ENCODE measurements at places on chromosomes 6 and 20.

DNA sequence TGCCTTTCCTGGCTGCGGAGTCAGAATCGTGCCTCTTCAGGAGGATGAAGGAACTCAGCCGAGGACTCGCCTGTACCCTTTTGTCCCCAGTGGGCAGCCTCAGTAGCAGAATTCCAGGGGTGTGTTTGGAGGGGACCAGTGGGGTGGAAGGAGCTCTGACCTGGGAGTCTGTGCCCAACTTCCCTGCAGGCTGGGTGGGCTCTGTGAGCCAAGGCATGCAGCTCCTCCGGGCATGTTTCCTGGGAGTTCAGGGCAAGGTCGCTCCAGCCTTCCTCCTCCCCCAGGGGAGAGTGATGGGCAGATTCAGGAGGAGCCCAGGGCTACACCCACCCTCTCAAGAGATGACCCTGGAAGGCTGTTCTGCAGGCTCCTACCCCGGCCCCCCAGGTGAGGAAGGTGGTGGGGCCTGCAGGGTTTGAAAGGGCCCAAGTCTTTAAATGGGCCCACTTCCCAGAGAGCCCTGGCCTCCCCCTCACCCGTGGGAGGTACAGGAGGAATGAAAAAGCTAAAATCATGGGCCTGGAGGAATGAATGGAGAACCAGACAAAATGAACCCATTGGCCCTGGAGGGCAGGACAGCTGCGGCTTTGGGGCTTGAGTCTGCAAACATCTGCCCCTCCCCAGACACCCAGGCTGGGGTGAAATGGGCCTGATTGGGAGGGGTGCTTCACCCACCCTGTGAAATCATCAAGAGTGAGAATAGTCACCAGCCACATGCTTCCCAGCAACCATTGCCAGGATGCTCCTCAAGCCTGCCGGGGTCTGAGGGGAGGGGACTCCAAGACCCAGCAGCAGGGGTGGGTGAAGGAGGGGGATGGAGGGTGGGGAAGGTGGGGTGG lies 77.6 kb upstream of the PMEPA1 start:
- DNase-seq: no peak

DNA sequence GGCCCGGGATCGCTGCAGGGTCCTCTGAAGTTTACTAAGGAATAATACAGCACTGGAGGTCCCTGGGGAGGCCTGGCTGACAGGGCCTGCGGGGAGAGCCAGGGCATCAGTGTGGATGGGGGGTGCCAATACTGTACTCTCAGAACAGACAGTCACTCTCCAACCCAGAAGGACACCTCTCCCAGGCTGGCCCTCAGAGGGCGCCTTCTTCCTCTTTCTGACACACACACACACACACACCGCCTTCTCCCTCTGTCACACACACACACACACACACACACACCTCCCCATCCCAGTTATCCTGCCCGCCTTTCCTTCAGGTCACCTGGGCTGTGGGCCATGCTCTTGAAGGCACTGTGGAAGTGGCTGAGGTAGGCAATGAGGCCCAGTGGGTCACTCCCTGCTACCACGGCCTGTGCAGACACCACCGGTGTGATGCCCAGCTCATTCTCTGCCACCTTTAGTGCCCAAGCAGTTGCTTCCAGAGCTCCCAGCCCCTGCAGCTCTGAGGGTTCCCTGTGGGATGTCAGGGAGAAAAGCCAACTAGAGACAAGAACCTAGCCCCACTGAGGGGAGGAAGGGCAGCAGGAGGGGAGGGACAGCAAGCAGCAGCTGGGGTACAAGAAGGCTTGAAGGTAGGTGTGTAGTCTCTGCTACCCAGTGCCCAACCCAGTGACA lies 7.5 kb downstream of the SMPD2 start:
- DNase-seq: no peak

DNA sequence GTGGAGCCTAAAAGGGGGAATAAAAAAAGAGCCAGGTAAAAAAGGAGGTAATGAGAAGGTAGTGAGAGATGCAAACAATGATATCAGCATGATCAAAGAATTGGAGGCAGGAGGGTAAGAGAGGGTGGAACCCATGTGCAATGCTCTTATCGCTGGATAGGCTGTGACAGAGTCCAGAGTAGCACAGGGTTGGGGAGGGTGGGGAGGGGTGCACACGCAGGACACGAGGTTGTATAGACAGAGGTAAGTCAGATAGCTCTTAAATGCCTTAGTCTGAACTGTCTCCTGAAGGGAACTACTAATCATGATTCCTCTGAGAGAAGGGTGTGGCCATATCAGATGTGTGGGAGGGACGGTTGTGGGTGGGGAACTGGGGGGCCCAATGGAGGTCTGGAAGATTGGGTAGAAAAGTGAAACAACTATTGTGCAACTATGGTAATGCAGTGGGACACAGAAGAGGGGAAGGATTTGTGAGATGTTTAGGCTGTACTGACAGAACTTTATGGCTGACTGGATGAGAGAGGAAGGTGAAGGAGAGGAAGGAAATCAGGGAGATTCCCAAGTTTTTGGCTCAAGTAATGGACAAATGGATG lies 354.8 kb downstream of the BTBD9 start:
- DNase-seq: no peak

- no peak for DNase-seq
These were observed 43.5 kb downstream of the ZFAND3 start for GRCh38 chr6:37862992-37863391.

DNA sequence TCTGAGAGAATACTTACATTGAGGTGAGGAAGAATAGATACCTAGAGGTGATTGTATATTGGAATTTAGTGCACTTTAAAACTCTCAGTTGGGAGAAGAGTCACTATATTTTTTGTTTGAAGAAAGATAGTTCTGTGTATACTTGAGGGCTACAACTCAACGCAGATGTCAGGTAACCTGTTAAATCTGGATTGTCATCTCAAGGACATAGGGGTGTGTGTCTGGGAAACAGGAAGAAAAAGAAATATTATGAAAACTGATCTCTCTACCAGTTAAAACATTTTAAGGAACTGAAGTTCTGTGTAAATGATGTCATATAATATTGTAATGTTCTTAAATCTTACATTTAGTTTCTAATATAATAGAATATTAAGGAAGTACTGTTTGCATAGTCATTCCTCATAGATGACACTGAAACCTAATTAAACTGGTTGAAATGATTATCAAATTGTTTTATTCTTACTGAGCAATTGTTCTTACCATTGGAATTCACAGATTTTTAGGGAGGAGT lies 86.2 kb downstream of the SMAP1 start:
- no peak for DNase-seq

DNA sequence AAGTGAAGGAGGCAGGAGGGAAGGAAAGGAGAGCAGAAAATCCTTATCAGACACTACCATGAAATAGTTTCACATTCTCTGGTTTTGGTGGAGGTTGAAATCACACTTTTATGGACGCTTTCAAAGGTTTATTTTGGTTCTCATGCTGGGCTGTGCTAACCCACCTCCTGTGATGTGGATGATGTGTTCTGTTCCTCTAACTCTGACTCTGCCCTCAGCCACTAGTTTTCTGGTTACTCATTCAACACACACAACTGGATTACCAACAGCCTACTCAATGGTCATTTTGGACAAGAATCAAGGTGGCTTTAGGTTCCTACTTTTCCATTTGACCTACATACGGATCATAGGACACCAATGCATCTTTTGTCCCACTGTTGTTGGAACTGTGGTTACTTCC lies 522.1 kb upstream of the BTBD3 start:
- no peak for DNase-seq

Data from D721Med (cell line).